Cortex of kidney (tissue), 1 donor: ENCODE measurements at places on chromosomes 1 and 21.

DNA sequence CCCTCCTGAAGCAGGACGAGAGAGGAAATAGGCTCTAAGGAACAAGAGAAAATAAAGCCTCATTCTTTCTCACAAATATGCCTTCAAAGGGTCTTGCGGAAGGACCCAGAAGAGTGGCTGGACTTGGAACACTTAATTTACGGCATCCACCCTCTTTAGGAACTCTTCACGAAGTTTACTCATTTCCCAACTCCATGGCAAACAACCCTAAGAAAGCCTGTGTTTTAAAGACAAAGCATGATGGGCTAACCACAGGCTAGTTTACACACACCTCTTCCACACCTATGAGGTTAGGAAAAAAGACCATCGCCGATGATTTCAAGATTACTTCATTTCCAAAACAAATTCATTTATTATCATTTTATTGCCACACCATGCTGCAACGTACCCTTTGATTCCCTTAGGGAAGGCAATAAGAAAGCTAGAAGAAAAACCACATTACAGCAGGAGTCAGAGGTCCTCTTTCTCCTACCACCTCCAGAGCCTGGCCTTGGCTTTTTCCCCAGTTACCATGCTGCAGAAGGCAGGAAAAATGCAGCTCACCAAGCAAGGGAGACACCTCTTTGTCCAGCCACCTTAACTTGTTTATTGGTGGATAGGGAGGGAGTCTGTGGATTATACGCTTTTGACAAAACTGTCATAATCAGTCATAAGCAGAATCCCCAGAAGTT is 29.6 kb downstream of the CHI3L2 start:
- no peak for DNase-seq

DNA sequence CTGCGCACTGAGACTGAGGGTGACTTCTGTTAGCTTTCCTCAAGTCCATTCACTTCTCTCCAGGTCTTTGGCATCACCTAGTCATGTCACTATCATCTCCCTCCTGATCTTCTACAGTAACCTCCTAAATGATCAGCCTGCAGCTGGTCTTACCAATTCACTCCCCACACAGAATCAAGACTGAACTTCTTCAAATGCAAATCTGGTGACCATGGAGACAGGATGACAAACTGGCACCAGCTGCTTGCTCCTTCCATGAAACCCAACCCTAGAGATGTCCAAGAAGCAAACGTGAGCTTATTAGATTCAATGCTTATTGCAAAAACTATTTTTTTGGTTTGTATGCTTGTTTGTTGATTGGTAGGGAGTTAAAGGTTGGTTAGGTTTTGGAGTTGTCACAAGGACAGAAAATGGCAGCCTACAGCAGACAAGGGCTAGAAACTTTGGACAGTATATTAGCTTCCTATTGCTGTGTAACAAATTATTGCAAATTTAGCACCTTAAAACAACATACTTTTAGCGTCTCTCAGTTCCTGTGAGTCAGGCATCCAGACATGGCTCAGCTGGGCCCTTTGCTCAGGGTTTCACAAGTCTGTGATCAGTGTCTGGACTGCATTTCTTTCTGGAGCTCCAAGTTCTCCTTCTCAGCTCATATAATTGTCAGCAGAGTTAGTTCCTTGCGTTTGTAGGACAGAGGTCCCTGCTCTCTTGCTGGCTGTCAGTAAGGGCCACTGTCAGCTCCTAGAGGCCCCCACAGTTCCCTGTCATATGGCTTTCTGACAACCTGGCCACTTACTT is 53.3 kb upstream of the GJA8 start:
- no peak for DNase-seq

DNA sequence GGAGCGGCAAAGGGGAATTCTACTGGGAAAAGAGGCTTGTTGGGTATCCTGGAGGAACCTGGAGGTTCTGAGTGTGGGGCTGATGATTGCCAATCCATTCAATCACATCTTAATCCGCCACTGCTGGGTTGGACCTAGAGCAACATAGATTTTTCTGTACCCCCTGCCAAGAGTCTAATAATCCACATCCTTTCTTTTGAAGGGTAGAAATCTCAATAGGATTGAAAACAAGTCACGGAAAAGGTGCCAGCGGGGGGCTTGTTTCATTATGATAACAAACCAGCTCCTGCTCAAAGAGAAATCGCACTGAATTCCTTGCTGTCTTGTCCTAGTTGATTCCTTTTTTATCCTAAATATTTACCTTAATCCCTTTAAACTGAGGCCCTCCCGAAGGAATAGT is 528.5 kb downstream of the ADGRL2 start:
- DNase-seq: no peak

DNA sequence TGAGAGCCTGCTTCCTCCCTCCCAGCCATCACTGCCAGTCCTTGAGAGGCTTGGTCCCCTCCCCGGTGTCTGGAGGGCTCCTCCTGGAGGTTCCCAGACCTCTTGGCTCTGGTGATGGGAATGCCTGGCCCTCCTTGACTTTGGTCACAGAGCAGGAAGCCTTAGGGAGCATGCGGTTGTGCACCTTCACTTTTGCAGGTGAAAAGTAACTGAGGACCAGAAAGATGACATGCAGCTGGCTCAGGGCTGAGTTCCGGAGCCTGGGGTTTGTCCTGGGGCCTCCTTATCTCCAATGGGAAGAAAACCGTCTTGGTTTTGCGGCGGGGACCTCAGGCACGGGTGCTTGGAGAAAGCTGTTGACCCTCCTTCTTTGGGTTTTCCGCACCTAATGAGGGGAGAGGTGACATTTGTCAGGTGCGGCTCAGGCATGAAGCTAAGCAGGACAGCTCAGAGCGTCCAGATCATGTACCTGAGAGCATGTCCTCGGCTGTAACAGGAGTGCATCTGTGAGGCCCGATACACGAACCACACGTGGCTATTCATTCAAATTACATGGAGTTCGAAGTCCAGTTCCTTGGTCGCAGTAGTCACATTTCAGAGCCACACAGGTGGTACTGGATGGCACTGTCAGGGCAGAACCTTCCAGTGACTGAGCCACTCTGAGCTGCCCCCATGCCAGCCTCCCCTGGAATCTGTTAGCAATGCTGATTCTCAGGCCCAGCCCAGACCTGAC is 608 bp upstream of the MX2 start:
- no peak for DNase-seq

DNA sequence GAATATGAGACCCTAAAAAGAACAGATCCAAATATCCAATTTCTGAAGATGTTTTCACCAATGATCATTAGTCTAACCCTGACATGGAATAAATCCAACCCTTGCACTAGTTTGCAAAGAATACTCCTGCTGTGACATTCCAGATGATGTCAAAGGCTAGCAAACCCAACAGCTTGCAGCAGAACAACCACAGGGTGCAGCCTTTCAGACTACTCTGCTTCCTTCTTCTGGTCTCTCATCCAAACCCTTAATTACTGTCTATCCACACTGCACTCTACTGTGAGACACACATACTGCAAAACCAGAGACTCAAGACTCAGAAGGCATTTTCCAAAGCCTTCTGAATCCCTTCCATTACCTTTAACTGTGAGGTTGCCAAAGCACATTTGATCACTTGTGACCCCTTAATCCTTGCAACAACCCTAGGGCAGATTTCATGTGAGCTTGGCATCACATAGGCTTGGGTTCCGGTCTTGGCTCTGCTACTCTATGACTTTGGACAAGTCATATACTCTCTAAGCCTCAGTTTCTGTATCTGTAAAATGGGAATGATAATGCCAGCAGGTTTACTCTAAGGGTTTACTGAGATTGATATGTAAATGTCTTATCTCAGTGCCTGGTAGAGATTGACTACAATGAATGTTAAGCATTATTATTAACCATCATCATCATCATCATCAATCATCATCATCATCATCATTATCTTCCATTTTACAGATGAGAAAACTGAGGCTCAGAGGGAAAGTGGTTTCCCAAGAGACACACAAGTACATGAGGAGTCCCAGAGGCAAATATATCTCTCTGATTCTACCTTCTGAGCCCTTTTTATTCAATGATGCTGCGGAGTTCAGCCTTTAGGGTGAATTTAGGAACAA is 94.5 kb downstream of the SYF2 start:
- no peak for DNase-seq

DNA sequence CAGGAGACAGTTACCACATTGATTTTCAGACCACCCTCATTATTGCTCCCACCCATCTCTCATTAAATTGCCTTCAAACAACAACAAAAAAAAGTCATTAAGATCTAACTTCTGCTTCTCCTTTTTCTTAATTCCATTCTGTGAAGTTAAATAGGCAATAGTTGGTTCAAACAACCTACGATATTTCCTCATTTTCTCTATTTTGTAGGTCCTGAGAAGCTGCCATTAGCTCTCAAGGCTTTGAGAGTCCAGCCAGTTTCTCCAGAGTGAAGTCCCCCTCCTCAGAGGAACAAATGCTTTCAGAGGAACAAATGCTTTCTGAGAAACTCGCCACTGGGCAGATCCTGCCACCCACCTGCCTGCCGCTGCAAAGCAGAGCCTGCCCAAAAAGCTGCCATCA is 125.6 kb downstream of the ETS2 start:
- no peak for DNase-seq

GRCh38 chr21:20308586-20309315 is 689.5 kb upstream of the NCAM2 start:
- no peak for DNase-seq

DNA sequence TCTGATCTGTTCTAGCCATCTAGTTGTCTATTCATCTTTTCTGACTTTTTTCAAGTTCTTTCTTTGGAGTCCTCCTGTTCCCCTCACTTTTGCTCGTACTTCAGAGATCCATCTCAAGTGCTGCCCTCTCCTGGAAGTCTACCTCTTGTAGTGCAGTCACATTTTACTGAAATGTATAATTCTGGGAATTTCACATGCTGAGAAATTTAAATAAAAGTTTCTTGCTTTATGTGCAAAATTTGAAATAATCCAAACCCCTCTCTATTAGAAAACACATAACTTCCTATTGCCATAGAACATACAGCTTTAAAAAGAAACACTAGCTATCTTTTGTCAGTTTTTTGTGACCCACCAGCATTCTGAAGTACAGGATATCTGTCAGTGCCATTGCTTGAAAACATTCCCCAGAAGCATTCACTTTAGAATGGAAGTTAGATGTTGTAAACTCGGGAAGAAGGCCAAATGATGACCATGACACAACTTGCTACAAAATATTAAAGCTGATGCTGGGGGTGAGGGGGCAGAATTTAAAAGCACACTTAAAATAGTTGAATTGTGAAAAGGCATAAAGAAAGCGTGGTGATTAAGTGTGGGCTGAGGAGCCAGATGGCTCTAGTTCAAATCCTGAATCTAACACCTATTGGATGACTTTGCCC is 22.0 kb downstream of the RLF start:
- no peak for DNase-seq

GRCh38 chr1:223667484-223668182 is 2.1 kb upstream of the CAPN8 start:
- DNase-seq: no peak

DNA sequence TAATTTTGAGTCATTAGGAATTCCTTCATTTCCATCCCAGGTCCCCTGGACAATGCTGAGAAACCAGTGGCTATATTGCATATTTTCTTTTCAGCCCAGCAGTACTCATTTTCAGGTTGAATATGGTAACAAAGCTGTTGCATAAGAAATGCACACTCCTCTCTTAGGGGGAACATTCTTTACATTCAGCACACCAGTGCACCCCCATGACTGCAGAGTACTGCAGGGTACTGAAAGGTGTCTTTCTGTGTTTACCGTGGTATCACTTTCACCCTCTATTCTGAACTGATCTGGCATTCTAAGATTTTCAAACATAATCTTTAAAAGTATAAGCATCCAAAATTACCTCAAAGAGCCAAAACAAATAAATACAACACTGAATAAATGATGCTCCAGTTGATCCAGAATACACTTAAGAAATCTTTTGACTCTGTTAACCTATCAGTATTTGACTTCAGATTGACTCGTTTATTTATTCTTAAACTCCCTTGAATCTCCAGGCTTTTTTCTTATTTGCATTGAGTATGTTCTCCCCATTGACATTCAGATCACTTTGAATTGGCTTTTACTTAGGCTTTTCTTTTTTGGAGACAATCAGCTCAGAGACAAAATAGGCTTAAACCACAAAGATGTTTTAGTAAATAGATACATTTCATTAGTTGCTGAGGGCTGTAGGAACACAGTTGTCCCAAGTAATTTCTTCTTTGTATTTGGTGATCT is 213.6 kb downstream of the NFIA start:
- DNase-seq: no peak

DNA sequence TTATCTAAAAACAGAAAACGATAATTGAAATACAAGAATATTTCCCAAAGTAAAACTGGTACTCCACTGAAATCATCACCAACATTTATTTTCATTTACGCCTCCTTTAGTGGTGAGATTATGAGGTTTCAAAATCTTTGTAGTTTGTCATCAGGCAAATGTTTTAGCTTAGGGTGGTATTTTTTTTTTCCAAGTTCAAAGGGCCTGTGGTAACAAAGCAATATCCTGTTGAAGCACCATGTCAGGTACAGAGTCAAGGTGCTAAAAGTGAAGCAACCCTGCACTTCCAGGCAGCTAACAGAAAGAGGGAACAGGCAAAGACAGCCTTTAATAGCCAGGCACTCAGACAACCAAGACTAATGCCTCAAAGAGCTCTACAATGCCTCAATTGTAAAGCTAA is 89.2 kb downstream of the JAK1 start:
- DNase-seq: no peak

DNA sequence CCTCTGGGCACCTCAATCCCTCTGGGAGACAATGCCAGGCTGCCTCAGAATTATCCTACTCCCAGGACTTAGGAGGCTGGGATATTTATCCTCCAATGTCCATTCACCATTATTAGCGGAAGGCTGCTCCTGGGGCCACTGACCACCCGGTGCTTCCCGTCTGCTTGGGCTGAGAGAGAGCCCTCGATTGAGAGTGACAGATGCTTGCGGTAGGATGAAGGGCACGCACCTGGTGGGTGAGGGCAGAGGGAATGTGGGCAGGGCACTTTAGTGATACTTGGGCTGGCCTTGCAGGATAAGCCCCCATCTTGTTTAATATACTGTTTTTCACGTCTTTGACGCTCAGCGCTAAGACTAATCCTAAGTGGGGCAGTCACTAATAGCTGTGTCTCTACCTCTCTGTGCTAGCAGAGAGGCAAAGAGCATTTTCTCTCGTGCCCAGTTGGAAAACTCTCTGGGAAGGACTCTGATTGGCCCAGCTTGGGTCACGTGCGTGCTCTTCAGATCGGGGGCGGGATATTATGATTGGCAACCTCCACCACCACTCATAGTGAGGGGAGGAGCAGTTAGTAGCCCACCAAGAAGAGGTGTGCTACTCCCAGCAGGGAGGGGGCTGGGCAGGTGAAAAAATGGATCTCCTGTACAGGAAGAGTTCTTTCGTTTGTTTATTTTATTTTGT is 10.6 kb upstream of the PARS2 start:
- DNase-seq: no peak
